ENCODE measurements at places on chromosomes 1 and 21.

DNA sequence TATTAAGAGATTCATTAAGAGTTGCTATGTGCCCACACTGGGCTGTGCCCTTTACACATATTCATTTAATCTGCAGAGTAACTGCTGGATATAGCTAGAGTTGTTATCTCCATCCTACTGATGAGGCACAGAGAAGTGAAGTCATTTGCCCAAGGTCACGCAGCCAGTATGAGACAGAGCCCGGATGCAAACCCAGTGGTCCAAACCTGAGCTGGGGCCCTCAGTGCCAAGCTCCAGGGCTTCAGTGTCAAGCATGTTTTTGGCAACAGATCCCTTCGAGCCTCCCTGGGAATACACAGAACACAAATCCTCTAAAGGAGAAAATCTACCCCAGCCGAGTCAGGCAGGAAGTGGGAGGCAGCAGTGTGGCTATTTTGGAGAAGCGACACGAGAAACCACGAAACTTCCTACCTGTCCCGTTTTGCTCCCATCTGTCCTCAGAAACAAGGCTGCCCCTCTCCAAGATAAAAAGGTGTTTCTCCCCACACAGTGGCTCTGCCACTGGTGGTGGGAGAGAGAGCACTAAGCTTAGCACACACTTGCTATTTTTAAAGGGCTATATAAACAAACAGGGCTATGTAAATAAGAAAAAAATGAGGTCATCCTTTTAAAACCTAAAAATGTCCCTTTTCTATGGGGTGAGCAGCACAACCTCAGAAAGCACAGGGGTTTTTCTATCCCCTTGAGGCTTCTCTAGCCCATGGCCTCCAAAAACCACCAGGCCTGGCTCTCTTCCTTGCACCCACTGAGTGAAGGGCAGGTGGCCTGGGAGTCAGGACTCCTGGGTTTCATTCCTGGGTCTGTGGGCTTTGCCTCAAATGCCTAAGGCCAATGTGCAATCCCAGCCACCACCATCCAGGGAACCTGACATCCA is 138.6 kb upstream of the EDN2 start:
- DNase-seq = peak; percentile 70

- no peak for DNase-seq
Observed at GRCh38 chr1:9293241-9293532, 493 bp downstream of the SPSB1 start.

DNA sequence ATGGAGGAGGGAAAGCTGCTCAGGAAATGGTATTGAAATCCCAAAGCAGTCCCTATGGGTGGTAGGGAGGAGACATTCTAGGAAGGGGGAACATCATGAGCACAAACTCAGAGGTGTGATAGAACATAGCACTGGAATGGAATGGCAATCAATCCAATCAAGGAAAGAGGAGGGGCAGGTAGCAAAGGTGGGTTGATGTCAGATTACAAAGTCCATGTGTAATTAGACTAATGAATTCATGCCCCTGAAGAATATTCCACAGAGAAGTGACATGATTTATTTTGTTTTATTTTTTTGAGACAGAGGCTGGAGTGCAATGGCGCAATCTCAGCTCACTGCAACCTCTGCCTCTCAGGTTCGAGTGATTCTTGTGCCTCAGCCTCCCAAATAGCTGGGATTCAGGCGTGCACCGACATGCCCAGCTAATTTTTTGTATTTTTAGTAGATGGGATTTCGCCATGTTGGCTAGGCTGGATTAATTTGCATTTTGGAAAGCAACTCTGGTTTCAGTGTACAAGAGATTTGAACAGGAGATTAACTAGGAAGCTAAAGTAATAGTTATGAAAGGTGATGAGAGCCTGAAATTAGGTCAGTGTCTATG is 36.1 kb downstream of the DEGS1 start:
- no peak for DNase-seq

DNA sequence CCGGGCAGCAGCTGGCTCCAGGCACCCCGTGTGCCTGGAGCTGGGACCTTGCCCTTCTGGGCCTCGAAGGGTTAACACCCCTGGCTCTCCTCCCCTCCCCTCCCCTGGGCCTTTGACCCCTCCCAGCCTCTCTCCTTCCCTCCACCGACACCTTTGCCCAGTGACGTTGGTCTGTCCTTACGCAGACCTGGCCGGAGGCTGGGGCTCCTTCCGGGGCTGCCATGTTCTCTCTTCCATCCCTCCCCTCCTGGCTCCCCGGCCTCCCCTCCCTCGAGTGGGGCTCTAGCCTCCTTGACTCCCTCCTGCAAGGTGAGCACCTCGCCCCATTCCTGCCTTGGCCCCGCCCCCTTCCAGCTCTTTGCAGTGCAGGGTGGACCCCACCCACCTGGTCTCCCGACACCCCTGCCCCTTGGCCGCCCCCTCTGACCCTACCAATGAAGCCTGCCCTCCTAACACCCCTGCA is at the start of gene TMEM82:
TSS of gene TMEM82 (plus strand) at position 161 of the 463 bp plus-strand sequence. CDS start at position 222, 61 bp downstream.
- DNase-seq = no peak

- no peak for DNase-seq
Observed at GRCh38 chr1:79287982-79288381, 281.5 kb upstream of the ADGRL4 start.

DNA sequence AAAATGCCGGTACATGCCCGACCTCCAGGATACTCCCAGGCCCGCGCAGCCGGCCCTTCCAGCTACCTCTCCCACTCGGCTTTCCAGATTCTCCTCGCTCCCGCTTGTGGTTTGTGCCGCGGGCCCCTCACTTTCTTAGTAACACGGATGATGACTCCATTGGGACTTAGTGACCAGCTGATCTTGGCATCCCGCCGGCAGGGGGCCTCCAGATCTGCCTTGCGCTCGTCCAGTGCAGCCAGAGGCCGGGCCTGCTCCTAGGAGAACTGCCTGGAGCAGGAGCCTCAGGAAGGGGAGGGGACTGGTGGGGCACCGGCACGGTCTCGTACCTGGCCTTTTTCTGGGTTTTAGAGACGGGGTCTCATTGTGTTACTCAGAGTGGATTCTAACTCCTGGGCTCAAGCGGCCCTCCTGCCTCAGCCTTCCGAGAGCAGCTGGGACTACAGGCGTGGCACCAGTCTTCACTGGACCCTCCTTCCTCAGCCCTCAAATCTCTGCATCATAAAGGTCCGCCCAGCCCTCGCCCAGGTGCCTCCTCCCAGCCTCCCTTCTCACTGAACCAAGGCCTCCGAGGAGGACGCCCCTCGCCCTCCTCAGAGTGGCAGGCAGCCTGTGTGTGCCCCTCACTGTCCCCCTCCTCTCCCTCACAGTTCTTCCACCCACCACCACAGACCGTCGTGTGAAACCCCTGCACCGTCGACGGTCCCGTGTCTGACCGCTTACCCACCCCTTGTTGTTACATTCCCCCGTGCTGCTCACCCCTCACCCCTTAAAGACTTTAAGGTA is 78.6 kb downstream of the SLC25A24 start:
- DNase-seq = no peak

- no peak for DNase-seq
Observed at GRCh38 chr1:235069577-235070563, 58.8 kb downstream of the TOMM20 start.

GRCh38 chr1:165675794-165676193 is 22.6 kb downstream of the ALDH9A1 start:
- DNase-seq = no peak

DNA sequence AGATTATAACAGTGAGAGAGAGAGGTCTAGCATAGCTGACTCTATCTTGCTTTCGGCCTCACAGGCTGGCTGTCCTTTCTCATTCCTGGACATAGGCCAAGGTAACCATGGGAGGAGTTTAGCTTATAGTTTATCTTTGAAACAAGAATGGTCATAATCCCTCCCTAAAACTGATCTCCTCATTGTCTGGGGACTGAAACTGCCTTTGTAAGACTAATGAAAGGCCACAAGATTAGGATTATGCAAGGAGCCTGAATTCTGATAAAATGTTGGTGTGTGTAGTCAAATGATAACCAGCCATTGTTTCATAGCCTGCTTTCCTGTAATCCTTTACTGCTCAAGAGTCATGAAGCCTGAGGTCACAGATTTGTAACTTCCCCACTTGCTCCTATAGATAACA is 131.9 kb upstream of the LYPLAL1 start:
- no peak for DNase-seq

GRCh38 chr1:65963156-65963888 is 170.6 kb downstream of the PDE4B start:
- no peak for DNase-seq

- no peak for DNase-seq
Observed at GRCh38 chr1:53114581-53115400, 27.6 kb downstream of the SLC1A7 start.

DNA sequence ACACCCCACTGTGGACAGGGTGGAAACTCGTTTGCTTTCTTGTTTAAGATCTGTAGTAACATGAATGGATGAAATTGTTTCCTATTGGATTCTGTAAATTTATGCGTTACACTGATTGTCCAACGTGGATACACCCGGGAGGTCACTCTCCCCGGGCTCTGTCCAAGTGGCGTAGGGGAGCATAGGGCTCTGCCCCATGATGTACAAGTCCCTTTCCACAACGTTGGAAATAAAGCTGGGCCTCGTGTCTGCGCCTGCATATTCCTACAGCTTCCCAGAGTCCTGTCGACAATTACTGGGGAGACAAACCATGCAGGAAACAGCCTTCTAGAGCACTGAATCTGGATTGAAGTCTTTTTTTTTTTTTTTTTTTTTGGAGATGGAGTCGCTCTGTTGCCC is 1.4 kb downstream of the RCC1 start:
- DNase-seq = no peak

GRCh38 chr1:213492161-213493041 is 441.4 kb downstream of the RPS6KC1 start:
- DNase-seq = no peak

- peak; percentile 36 for DNase-seq
Observed at GRCh38 chr21:41367301-41367944, 5.6 kb downstream of the MX2 start.

DNA sequence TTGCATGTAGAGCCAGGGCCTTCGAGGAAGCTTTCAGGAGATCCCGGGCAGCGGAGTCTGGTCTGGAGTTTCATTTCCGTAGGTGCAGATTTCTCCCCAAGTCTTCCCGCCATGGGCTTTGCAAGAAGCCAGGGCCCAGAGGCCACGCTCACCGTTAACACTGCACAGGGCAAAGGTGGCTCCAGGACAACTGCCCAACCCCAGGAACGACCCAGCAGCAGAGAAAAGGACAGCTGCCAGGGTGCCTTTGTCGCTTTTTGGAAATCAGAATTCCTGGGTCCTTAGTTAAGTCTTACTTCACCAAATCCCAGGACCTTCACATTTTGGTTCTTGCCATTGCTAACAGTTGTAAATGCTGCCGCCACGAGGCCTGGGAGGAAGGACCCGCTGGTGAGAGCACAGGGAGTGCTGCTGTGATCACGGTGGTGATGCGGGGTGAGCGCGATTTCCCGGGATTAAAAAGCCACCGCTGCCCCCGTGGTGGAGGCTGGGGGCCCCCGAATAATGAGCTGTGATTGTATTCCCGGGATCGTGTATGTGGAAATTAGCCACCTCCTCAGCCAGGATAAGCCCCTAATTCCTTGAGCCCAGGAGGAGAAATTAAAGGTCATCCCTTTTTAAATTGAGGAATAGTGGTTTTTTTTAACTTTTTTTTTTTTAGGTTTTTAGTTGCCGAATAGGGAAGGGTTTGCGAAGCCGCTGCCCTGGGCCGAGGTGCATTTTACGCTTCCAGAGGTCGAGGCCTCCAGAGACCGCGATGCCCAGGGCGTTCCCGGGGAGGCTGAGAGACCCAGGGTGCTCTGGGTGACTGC is 8.2 kb downstream of the SIM2 start:
- DNase-seq = no peak

GRCh38 chr1:177669161-177669560 is 300.7 kb downstream of the SEC16B start:
- no peak for DNase-seq

GRCh38 chr1:234537236-234537635 is 58.3 kb upstream of the TARBP1 start:
- DNase-seq = no peak

DNA sequence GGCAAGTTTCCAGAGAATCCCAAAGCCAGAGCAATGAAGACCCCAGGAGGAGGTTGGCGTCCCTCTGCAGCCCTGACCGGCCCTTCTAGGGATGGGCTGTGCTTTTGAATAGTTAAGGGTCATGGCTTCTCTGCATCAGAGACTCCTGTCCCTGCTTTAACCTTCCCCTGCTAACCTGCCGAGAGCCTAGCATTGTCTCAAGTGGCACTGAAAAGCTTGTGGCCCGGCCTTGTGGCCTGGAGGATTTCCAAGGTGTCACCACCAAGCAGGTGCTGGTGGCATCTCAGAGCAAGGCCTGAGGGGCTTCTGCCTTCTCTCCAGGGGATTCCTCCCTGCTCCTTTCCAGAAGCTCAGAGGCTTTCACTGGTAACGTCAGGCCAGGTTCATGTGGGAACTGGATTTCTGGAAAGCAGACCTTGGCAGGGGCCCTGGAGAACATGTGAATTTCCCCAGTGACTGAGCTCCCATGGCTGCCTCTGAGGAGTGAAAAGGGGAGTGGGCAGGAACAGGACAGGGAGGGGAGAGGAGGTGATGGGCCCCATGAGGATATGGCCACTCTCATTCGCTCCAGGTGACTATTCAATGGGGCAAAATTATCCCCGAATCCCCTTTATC is 409.9 kb downstream of the PTPRU start:
- DNase-seq = no peak

DNA sequence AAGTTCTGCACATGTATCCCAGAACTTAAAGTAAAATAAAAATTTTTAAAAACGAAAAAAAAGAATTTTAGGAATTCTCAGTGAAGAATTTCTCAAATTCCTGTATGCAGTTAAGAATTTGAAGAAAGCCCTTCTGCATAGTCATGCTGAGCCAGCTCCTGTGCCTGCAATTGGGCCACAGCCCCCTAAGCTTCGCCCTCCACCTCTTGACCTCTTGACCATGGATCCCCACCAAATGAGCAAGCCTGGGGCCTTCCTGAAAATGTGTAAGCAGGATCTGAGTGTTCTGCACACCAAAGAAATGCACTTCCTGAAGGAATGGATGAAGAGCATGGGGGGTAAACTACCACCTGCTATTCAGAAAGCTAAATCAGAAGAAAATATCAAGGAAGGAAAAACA is 52.0 kb downstream of the NBPF6 start:
- DNase-seq = no peak

DNA sequence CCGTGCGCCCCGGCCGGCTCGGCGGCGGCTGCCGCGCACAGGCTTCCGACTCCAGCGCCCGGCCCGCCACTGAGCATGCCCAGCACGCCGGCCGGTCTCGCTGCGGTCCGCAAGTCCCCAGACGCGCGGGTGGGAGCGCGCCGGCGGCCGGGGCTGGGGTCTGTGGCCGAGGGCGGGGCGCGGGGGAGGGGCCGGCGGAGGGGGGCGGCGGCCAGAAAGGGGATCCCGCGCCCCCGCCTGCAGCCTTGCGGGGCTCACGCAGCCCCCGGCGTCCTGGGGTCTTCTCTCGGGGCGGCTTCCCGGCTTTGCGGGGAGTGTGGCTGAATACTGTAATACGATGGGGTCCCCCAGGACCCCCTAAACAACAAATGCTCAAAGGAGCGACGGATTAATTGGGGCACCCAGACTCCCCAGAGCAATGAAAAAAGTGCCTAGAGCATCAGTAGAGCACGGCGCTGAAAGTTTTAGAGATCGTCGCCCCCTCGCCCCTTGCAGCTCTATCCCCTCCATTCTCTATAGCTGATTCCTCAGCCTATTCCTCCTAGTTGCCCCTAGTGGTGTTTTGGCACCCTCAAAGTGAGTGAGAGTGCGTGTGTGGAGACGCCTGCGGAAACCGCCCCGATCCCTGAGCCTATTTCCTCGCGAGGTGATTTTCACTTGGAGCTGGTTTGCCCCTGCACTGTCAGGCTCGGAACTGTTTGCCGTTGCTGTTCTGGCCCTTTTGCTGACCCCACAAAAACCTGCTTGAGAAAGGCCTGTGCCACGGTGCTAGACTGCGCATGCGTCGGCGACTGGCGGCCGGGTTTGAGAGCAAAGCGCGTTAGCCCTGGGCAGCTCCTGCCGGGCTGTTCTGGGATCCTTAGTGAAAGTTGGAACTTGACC is at the start of gene VAV3:
TSS of gene VAV3 (minus strand) at position 71 of the 882 bp plus-strand sequence. CDS start 311 bp downstream, outside the sequence.
- no peak for DNase-seq

GRCh38 chr1:152020849-152021248 is 16.0 kb downstream of the S100A11 start:
- no peak for DNase-seq

Data from GM12878 (cell line).